Activated CD8-positive, alpha-beta memory T cell treated with anti-CD3 and anti-CD28 coated beads for 1 hour (primary cell): ENCODE measurements at places on chromosomes 1 and 21.

GRCh38 chr1:17632106-17632505, 92.6 kb downstream of the ARHGEF10L start:
- DNase-seq = no peak

- DNase-seq = no peak
These were observed 67.6 kb downstream of the MAB21L3 start for GRCh38 chr1:116178837-116179236.

DNA sequence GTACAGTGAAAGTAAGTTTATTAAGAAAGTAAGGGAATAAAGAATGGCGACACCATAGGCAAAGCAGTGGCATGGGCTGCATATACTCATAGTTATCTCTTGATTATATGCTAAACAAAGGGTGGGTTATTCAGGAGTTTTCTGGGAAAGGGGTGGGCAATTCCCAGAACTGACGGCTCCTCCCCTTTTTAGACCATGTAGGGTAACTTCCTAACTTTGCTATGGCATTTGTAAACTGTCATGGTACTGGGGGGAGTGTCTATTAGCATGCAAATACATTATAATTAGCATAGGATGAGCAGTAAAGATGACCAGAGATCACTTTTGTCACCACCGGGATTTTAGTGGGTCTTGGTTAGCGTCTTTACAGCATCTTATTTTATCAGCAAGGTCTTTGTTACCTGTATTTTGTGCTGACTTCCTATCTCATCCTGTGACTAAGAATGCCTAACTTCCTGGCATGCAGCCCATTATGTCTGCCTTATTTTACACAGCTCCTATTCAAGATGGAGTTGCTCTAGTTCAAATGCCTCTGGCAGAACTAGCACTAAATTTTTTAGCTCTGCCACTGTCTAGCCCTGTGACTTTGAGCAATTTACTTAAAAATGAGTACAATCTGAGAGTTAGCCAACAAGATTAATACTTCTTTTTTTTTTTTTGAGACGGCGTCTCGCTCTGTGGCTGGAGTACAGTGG, 110.3 kb upstream of the PALMD start:
- DNase-seq = no peak

DNA sequence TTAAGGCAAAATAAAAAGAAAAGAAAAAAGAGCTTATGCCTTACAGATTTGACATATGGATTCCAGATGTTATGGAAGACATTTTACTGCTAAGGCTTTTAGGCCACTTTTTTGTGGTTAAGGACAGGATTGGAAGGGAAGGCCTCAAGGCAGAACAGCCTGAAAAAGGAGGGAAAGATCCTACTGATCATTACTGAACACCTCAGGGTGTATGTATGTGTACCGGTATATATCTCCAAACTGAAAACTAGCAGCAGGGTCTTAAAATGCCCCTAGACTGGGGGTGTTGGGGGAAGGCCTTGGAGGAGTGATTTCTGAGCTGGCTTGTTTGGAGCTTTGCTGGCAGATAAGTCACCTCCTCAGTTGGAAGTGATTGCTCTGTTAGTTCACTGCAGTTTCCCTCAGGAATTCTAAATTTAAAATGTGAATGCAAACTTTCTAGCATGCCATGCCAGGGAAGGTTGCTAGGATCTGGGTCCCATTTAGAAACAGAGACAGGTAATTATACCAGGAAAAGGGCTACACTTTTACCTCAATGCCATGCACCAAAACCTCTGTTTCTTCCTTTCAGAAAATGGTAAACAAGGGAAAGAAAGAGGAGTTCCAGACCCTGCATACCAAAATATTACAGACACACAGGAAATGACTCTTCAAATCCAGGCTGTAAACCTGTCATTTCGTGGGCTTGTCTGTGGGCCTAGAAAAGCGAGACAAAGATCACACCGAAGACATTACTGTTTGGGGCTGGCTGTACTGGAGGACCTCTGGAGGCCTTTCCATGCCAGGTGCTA, 15.0 kb downstream of the C1orf52 start:
- no peak for DNase-seq

- peak; percentile 79 for DNase-seq
These were observed 5.7 kb downstream of the KRTCAP2 start for GRCh38 chr1:155167166-155168104.

DNA sequence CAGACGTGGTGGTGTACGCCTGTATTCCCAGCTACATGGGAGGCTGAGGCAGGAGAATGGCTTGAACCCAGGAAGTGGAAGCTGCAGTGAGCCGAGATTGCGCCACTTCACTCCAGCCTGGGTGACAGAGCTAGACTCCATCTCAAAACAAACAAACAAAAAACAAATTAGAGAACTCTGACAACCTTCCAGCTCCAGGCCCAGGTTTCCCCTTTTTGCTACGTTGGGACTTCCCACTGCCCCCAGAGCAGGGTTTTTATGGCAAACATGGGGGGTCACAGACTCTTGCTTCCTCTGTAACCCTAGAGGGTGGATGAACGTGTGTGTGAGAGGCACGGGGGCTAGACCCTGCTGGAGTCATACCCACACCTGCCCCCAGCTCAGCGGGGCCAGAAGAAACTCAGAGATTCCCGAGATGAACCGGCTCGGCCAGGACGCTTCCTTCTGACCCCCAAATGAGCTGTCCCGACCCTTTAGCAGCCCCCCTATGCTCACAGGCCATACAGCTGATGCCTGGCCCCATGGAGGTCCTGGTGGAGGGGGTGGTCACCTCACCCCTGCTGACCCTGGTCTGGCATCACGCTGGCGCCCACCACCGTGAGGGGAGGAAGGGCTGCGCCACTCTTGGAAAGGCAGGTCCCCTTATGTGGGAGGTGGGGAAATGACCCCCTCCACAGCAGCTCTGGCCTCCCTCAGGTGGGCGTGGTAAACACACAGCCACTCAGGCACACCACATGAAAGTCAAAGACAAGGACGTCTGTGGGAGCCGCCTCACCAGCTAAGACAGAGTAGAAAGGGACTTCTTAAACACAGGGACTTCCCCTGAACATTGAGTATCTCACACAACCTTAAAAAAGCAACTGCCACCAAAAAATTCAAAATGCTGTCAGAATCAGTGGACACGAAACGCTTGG, 7.1 kb downstream of the GPR157 start:
- no peak for DNase-seq
